Stimulated activated CD4-positive, alpha-beta T cell treated with anti-CD3 and anti-CD28 coated beads, Interleukin-4, amount 100 ng/mL, for 4 hours (primary cell): ENCODE measurements at places on chromosomes 6 and 20.
A peak's percentile ranks its signal among the peaks of the same experiment; 100 is the strongest.

DNA sequence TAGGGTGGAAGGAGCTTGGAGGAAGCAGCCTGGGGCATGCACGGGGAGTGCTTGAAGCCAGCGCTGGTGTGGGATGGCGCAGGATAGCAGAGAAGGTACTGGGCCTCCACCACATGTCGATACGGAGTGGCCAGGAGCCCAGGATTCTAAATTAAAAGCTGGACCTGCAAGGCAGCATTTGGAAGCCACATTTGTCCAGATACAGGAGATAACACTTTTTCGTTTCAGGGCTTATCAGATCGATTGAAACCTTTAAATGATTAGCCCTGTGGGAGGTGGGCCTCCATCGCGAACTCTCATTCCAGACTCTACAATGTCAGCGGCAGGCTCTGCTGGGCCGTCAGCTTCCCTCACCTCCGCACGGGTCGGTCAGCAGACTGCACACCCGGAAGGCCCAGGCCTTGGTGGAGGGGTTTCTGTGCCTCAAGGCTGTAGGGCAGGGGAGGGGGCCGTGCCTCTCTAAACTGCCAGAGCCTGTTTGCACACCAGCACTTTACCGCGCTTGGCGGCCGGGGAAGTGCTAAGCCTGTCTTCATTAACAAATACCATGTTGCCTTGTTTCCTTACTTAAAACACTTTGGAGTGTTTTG, 17.9 kb downstream of the EDN3 start:
- DNase-seq: no peak

DNA sequence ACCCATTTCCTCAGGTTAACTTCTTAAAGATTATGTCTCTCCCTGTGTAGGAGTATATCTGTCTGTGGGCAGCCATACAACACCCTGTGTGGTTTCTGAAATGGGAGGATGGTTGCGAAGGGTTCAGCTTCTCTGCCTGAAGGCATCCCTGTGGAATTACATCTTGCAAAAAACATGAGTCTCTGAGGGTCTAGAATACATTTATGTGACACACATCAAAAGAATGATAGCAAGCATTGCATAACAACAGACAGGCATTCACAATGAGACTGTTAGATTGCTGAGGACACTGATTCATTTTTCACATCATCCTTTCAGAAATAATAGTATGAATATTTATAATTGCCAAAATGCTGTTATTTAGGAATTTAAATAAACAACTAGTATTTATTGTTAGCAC, 670.9 kb downstream of the HTR1B start:
- no peak for DNase-seq

GRCh38 chr6:40755046-40755681, 168.0 kb upstream of the LRFN2 start:
- DNase-seq: no peak

- no peak for DNase-seq
Observed at GRCh38 chr20:45117581-45117980, 2.6 kb upstream of the WFDC5 start.

GRCh38 chr20:51111290-51111689, 88.4 kb upstream of the KCNG1 start:
- no peak for DNase-seq

DNA sequence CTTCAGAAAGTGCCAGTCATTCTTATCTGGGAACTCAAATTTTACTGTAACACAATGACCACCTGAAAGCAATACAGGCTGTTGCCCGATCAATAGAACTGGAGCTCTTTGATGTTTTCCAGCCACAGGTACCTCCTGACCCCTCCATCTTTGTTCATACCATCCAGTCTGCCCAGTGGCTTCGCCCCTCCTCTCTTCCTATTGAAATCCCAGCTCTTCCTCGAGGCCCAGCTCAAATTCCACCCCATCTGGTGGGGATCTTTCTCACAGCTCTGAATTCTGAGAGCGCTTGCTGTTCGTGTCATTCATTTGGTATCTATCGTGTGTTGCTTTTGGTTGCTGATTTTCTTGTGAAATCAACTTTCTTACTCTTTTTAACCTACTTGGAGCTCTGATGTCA, 87.9 kb upstream of the CNKSR3 start:
- no peak for DNase-seq

- DNase-seq: no peak
Observed at GRCh38 chr20:48193627-48194425, 408.5 kb upstream of the SULF2 start.

DNA sequence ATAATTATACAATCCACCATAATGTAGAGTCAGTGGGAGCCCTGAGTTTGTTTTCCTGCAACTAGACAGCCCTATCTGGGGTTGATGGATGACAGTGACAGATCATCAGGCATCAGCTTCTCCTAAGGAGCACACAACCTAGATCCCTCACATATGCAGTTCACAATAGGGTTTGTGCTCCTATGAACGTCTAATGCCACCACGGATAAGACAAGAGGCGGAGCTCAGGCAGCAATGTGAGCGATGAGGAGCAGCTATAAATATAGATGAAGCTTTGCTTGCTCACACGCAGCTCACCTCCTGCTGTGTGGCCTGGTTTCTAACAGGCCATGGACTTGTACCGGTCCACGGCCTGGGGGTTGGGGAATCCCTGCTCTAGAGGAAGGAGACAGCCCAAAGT, 25.9 kb downstream of the EDEM2 start:
- DNase-seq: no peak

DNA sequence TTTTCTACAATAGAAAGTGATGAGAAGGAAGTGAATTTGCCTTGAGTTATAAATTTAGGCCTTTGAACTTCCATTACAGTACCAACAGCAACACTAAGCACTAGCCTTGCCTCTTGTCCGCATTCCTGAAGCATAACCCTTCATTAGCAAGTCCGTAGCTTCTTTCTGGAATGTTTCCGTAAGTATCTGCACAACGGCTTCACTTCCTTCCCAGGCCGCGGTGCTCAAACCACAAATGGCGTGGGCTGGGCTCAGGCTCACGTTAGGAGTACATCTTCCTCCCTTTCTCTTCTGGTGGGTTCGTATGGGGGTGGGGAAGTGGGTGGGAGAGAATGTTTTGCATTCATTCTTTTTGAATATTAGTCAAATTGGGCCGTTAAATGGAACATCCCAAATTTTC, 193.8 kb upstream of the SNX9 start:
- DNase-seq: no peak

- no peak for DNase-seq
Observed at GRCh38 chr6:36697481-36697903, at the start of gene RAB44. Gene RAB44, plus strand, starts transcription at chr6:36697826. Its CDS starts 6,410 bp downstream, at chr6:36704236.

- no peak for DNase-seq
Observed at GRCh38 chr6:72733045-72733444, 111.2 kb downstream of the KCNQ5 start.

- no peak for DNase-seq
Observed at GRCh38 chr6:24481449-24481848, 7.9 kb downstream of the GPLD1 start.

GRCh38 chr20:2178318-2179232, 76.9 kb downstream of the STK35 start:
- no peak for DNase-seq

DNA sequence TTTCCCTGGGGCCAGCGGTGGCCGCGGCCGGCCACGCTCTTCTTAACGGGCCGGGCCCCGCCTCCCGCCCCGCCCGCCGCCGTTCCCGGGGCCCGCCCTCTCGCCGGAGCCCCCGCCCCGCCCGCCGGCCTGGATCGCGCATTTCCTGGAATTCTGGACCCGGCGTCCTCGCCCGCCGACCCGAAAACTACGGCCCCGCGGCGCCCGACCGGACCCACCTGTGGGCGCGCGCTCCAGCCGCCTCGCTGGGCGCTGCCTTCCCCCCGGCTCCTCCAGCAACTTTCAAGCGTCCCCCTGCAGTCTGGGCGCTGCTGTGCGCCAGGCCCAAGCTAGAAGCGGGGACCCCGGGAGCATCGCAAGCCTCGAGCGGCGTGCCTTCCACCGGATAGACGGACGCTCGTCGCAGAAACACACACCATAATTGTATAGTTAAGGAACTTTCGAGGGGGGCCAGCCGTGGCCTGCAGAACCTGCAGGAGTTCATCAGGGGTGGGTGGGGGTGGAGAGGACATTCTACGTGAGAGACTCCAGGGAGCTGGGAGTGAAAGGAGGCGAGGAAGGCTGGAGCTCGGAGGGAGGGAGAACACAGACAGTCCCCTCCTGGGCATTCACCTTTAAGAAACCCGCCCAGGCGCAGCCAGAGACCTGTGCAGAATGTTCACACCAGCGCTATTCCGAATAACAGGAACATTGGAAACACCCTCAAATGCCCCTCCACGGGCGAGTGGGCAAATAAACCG, at the start of gene ADA:
Gene ADA (minus strand): TSS at position 16 of the 740 bp plus-strand sequence. CDS start 92 bp downstream, outside the sequence.
- peak; percentile 40 for DNase-seq

DNA sequence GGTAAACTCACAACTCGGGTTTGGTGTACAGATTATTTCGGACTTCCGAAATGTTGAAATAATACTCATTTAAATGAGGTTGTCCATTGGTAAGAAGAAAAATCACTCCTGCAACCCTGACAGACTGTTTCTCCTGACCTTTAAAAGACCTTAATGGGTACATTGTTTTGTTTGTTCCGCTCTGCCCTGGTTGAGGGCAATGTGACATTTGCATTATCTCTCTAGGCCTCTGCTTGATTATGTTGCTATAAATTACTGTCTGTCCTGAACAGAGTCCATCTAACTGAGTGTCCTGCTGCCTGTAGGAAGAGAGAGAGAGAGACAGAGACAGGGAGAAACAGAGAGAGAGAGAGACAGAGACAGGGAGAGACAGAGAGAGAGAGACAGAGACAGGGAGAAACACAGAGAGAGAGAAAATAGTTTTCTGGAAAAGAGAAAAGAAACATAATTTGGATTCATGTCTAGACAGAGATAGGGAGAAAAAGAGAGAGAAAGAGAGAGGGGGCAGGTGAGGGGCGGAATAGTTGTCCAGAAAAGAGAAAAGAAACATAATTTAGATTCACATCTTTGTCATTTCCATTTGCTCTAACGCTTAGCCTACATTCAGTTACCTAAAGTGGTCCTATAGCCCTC, 83.2 kb downstream of the SHLD1 start:
- no peak for DNase-seq

DNA sequence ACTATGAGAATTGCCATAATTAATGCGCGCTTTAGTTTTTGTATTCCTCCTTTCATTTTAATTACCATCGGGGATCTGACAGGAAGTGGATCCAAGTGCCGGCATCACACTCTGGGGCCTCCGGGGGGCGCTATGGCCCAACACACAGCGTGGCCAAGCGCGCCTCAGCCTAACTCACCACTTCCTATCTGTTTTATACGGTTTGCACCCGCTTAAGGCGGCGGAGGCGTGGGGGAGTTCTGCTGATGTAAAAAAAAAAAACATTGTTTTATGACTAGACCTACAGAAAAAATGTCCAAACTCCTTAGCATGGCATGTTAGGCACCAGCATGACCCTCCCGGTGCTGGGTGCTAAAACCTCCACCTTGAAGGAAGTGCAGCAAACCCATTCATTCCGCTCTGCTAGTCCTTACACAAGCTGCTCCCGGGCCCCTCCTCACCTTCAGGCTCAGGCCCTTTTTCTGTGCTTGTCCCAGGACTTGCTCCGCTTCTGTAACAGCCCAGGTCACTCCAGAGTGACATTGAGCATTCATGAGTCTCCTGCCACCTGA, 4.5 kb upstream of the EBF4 start:
- peak; percentile 62 for DNase-seq

DNA sequence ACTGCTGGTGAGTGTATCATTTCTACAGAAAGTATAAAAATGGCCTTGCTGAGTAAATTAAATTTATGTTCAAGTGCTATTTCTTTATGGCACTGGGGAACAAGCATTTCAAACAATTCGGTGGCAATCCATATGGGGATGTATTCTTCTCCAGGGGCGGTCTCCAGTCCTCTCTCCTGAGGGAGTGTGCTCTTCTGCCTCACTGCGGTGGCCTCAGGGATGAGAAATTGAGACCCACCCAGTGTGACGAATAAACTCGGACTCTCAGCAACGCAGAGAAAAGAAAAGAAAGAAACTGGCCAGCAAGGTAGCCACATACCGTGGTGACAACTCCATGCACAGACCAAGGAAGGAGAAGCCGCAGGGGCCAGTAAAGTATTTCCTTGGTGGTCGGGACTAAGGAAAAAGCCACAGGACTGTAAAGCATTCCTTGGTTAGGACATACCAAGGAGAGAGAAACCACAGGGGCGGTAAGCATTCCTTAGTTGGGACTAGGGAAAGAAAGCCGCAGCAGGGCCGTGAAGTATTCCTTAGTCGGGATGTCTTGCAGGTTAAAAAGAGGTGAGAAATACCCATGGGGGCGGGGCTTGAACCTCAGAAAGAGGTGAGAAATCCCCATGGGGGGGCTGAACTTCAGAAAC, 13.6 kb upstream of the GOPC start:
- no peak for DNase-seq

- DNase-seq: no peak
Observed at GRCh38 chr6:103107985-103108384, 1714.5 kb downstream of the GRIK2 start.

- DNase-seq: no peak
Observed at GRCh38 chr6:35298625-35299140, 1.1 kb downstream of the DEF6 start.

DNA sequence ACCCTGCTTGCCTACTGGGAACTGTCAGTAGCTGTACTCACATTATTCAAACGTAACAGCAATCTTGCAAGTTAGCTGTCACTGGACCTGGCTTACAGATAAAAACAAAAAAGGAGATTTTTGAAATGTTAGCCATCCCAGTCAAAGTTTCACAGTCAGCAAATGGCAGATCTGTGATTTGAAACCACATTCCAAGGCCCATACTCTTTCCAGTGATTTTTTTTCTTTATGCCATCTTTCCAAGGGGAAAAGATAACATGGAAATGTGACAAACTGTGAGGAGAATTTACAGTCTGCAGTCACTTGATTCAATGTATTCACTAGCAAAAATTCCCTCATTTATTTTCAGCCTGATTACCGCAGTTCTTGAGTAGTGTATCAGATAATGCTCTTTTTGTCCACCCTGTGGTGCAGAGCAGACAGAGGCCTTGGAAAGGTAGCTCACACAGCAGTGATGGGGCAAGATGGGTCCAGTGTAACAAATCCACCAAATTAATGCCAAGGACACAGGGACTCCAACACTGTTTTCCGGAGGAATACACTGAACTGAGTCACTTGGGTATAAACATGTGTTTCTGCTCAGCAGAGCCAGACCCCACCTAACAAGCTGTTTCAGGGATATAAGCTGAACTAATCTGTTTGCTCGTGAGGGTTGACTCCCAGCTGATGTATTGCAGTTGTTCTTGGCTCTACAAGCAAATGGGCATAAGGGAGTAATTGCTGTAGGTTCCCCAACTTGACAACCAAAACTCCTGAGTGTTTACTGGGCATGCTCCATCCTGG, 49.9 kb upstream of the ADGRF1 start:
- DNase-seq: no peak

DNA sequence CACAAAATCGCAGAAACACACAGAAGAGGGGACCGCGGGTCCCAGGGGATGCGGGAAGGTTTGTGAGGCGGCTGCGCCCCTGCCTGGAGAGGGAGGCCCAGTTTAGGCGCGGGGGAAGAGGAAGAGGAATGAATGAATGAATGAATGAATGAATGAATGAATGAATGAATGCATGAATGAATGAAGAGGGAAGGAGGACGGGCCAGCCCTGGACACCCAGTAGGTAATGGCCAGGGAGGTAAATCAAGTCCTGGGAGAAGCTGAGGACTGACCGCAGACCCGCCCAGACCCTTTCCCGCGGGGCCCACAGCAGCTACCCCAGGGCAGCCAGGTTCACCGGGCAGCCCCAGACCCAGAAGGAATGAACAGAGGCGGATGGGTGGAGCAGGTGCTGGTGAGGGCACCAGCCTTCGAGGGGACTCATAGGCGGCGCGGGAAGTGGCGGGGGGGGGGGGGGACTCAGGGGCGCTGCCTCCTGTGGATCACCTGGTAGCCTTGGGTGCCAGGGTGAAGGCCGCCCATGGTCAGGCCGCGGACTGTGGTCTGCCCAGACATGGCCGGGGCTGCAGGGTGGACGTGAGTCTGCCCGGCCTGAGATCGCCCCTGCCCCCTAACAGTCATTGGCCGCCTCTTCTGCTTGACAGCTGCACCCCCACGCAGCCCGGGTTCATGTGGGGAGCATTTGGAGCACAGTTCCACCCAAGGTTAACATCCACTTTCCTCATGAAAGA, 192.0 kb upstream of the PDE10A start:
- no peak for DNase-seq
